Placental epithelial cell (primary cell): ENCODE measurements at places on chromosomes 1 and 21. TPM values are rescaled to one million over a fixed set of nuclear protein-coding genes. Genes with fewer than 3 reads are reported as not detected.

Gene PTGS2
- 12.2 and 47.6 TPM in 2 replicates for total RNA-seq

Gene CPLANE2
- 7.9 and 13.8 TPM in 2 replicates for total RNA-seq

Gene NDUFV3
- total RNA-seq = 45.5 and 56.8 TPM in 2 replicates

Gene BSND
- not detected in 2 replicates for total RNA-seq

Gene FGR
- total RNA-seq = under 0.01 TPM in 1 of 2 replicates, not detected in the other

Gene SYTL1
- 165 and 225 TPM in 2 replicates for total RNA-seq

Gene NCDN
- total RNA-seq = 14.9 and 20.2 TPM in 2 replicates

Gene CELA3A
- not detected in 2 replicates for total RNA-seq

Gene CCDC27
- total RNA-seq = not detected in 2 replicates

Gene IFNLR1
- 7.1 and 7.5 TPM in 2 replicates for total RNA-seq

Gene PTPN14
- total RNA-seq = 75.4 and 119 TPM in 2 replicates

Gene DIO1
- total RNA-seq = not detected in 2 replicates

Gene OR2G6
- 4.3 and 13.2 TPM in 2 replicates for total RNA-seq

Gene LCE3D
- total RNA-seq = not detected in 2 replicates

Gene GPR52
- 3.5 and 4.0 TPM in 2 replicates for total RNA-seq

Gene SLC37A1
- total RNA-seq = 16.9 and 45.5 TPM in 2 replicates

Gene SLC25A34
- 0.33 and 0.39 TPM in 2 replicates for total RNA-seq

Gene SRGAP2B
- 144 and 155 TPM in 2 replicates for total RNA-seq

Gene MYOC
- not detected in 2 replicates for total RNA-seq

Gene SLFNL1
- 0.22 and 2.0 TPM in 2 replicates for total RNA-seq

Gene SMG7
- total RNA-seq = 18.5 and 26.5 TPM in 2 replicates

Gene SPATA45
- total RNA-seq = not detected in 2 replicates

Gene FAM177B
- not detected in 2 replicates for total RNA-seq

Gene PGD
- total RNA-seq = 63.6 and 89.0 TPM in 2 replicates
